ENCODE measurements at places on chromosomes 3 and 15.

GRCh38 chr3:146337991-146338390, 87.1 kb upstream of the PLSCR4 start:
- no peak for DNase-seq

DNA sequence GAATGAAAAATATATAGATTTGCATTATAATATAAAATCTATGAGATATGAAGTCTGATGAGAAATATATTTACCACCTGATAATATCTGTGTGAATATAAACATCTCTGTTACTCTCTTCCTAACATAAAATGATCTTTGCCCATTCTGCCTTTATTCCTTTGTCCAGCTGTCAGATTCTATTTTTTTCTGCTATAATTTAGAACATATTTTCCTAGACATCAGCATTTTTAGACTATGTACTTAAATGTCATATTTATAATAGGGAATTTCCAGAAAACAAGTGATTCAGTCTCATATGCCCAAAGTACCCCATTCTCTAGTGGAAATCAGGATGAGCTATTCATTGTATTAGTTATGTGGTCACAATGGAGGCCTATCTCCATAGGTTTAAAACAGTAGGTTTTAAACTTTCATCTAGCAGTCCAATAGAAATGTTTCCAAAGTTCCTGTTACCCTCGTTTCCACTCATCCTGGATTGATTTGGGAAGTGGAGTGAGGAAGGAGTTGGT, 83.3 kb downstream of the FILIP1L start:
- DNase-seq, result no peak

GRCh38 chr3:147699175-147699838, 290.1 kb downstream of the ZIC1 start:
- DNase-seq, result no peak

GRCh38 chr3:181971424-181971823, 259.7 kb downstream of the SOX2 start:
- DNase-seq, result no peak

GRCh38 chr3:184377882-184378445, at the start of gene THPO:
THPO (minus strand) TSS chr3:184378207; CDS start chr3:184376259, 1,948 bp downstream.
- no peak for DNase-seq

GRCh38 chr15:58932710-58933280, 684 bp downstream of the SLTM start:
- DNase-seq, result no peak

- no peak for DNase-seq
These were observed 843.8 kb downstream of the VGLL3 start for GRCh38 chr3:86147119-86147518.

DNA sequence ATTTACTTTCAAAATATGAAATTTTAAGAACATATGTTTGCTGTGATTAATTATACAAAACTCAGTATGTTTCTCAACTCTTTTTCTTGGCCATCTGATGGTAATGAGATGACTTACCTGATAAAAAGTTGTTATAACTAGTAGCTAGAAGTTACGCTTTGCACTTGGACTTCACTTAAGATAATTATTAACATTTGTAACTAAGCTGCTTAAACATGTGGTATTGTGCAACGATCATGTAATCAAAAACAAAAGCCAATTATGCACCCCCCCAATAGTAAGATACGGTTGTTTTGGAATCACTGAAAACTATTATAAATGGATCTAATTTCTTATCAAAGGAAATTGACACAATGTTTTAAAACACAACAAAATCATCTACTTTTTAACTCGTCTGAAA, 342.9 kb downstream of the CNTN3 start:
- no peak for DNase-seq

DNA sequence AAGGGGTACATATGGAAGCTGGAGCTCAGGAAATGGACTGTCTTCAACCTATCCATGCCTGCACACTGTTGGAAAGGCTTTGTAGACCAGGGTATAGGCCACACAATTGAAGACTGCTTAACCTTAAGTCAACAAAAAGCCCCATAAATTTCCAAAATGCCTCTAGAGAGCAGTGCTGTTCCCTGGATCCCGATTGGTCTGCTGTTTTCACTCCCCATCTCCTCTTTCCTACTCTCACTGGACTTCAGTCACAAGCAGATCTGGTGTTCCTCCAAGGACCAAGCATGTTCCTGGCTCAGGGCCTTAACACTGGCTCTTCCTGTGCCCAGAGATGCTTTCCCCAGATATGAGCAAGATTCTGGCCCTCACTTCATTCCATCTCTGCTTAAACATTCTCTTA, 22.8 kb upstream of the LRRC34 start:
- peak; percentile 37 for DNase-seq

GRCh38 chr3:102476198-102476597, 41.4 kb downstream of the ZPLD1 start:
- DNase-seq, result peak; percentile 79

GRCh38 chr3:196968233-196969133, at the start of gene PIGZ:
PIGZ (minus strand) TSS chr3:196968833; CDS start chr3:196952031, 16,802 bp downstream.
- DNase-seq, result no peak

- no peak for DNase-seq
These were observed 557.8 kb upstream of the CFAP20DC start for GRCh38 chr3:59607656-59608055.

DNA sequence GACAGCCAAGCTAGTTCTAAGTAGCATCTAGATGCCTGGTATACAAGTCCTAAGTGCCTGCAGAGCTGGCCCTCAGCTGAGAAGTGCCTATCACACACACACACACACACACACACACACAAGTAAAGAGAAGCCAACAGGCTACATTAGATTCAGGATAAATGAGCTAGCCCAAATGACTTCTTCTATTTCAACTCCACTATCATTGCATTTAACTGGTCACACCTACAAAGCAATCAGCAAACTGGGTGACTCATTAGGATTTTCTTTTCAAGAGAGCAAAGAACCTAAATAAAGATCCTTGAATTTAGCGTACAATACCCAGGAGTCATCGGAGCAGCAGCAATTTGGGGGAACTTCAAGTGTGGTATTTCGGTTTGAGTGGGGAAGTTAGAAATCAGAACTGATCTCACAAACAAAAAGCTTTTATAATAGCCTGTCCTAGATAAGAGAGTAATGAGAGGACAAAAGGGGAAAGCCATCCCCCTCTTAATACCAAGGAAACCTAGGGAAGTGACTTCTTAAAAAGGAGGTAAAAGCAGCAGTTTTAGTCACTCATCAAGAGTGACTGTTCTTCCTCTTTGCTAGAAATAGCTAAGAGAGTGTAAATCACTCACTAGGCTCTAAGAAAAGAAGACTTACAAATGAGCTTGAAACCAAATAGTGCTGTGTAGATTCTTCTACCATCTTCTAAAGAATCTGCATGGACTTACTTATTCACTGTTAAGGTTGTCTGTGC, 112.7 kb downstream of the TNIK start:
- no peak for DNase-seq

DNA sequence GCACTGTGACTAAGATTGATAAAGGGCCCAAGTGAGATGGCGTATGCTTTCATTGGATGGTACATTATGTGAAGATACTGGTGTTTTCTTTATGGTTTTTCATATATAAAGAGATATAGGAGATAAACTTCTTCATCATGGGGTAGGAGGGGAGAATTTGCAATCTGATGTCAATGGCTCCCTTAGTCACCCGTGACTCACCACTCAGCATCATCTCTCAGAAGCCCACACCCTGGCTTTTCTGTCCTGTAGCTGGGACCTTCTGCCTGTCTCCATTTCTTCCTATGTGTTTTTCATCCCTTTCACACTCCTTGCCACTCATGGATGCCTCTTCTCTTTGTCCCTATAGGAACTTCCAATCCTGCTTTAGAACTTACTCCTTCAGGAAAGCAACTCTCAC, 114.3 kb upstream of the SEMA6D start:
- no peak for DNase-seq

DNA sequence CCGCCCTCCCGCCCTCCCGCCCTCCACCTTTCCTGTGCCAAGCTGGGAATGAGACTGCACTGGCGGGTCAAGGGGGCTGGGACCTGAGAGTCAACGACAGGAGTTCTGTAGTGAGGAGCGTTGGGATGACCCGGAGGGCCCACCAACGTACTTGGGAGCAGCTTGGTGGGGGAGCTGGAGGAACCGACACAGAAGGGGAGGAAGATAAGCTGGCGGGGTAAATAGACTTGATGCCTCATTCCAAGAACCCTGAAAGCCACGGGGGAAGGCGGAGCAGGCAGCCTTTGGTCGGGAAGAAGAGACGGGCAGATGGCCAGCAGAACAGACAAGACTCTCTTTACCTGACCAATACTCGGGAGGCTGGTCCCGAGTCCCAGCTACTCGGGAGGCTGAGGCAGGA, 277 bp downstream of the FMN1 start:
- DNase-seq, result no peak

DNA sequence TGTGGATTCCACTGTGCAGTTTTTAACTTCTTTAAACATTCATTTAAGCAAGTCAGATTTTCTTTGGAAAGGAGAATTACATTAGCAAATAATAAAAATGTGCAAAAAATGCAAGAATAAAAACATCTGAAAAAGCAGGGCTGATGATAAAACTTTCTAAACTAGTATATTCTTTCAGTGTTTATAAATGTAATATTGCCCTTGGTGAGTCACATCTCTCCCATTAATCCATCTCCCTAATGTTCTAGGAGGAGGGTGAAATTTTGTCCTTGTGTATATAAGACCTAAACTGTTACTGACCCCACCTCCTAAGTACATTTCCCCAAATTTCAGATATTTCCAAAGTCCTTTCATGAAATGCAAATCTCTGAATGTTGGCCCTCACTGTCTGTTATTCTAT, 28.5 kb upstream of the DCUN1D1 start:
- DNase-seq, result no peak

- no peak for DNase-seq
These were observed 55.5 kb downstream of the TM2D3 start for GRCh38 chr15:101596633-101597032.

GRCh38 chr3:109825971-109826810, 488.8 kb upstream of the DPPA4 start:
- no peak for DNase-seq

DNA sequence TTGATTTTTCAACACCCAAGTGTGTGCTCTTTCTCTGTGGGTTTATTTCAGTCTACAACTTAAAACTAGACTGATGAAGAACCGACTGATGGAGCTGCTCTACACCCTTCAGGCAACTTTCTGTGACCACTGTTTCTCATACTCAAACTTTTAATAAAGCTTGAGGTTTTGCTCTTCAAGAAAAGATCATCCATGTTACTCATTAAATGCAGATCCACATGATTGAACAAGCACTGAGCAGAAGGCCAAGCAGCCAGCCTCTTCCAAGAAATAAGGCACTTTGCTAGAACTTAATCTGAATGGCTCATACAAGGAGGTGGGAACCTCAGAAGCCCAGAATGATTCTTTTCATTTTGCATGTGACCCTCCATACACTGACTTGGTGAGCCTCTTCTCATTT, 8.7 kb downstream of the SLC27A2 start:
- DNase-seq, result no peak

- DNase-seq, result peak; percentile 34
These were observed 12.2 kb downstream of the TGM4 start for GRCh38 chr3:44886561-44886960.

DNA sequence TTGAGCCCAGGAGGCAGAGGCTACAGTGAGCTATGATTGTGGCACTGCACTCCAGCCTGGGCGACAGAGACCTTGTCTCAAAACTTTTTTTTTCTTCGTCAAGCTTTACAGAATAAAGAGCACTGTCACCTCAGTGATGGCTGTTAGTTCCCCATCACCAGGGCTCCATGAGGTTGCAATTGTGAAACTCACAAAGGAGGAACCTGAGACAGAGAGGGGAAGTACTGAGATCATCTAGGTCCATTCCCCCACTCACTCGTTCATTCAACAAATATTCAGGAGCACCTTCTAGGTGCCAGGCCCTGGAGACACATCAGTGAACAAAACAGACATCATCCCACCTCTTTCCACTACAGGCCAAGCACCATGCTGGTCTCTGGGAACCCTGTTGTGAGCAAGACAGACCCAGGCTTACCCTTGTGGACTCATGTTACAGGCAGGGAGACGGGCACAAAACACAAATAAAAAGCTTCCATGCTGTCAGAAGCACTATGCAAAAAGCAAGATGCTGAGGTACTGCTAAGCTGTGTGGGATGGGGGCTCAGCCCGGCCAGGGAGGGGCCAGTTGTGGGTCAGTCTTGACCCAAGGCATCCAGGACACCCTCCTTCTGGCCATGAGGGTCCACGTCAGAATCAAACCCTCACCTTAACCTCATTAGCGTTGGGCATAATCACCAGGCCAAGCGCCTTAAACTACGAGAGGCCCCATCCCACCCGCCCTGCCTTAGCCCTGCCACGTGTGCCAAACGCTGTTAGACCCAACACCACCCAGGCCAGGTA, 2.1 kb upstream of the RHO start:
- no peak for DNase-seq

GRCh38 chr3:72176537-72177041, 391.6 kb upstream of the PROK2 start:
- DNase-seq, result no peak

DNA sequence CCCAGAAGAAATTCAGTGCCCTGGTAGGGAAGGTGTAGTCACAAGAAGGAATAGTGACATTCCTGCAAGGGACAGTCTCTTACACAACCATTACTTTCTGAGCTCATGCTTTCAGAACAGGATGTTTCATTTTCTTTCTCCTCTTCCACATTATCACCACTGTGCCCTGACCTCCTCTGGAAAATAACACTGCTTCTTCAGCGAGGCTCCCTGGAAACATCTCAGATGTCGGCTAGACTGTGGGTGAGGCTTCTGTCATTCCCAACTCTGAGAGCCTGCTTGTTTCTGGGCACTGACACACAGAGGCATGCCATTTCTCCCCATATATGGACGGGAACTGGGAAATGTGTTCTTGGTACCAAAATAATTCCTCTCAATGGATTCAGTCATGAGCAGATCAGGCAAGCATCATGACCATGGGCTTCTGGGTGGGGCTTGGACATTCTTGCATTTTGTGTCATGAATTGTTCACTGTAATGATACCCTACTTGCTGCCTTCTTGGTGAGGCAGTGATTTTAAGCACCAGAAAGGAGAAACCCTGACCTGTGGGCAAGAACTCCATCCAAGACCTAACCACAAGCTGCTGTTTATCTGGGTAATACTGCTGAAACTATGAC, 14.3 kb upstream of the TNFAIP8L3 start:
- DNase-seq, result no peak

DNA sequence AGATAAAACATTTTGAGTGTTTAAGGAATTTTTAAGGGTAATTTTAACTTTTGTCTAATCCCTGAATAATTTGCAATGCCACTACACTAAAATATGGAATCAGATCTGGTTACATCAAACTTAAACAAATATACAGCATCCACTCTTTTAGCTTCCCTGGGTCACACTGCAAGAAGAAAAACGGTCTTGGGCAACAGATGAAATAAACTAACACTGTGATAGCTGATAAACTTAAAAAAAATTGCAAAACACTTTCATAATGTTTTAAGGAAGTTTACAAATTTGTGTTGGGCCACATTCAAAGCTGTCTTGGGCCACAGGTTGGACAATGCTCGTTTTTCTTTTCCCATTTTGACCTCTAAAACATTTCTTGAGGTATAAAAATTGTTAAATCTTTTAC, 34.3 kb downstream of the CCDC66 start:
- DNase-seq, result no peak

Measured in LNCaP clone FGC (cell line).